ENCODE measurements at places on chromosomes 7 and 10. TPM values are rescaled to one million over a fixed set of nuclear protein-coding genes. Genes with fewer than 3 reads are reported as not detected.

The CPA4 gene
- 28.2 TPM for total RNA-seq

The THSD7A gene
- under 0.01 TPM for total RNA-seq

The LRRD1 gene
- 0.29 TPM for total RNA-seq

The ZNF365 gene
- 9.1 TPM for total RNA-seq

The LEP gene
- total RNA-seq = 0.36 TPM

The KCP gene
- total RNA-seq = 1.1 TPM

The MBL2 gene
- under 0.01 TPM for total RNA-seq

The C1QL3 gene
- not detected for total RNA-seq

The SAP25 gene
- total RNA-seq = not detected

The NEUROD6 gene
- not detected for total RNA-seq

The SGCE gene
- 59.8 TPM for total RNA-seq

The GDF2 gene
- total RNA-seq = not detected

The CALML5 gene
- total RNA-seq = not detected

The ZNF488 gene
- total RNA-seq = 0.29 TPM

The KIAA1549 gene
- 3.3 TPM for total RNA-seq

The CTTNBP2 gene
- 2.9 TPM for total RNA-seq

The PALS2 gene
- 53.3 TPM for total RNA-seq

The MOGAT3 gene
- not detected for total RNA-seq

The SDK1 gene
- under 0.01 TPM for total RNA-seq

The CHRM2 gene
- total RNA-seq = 1.2 TPM

The RPS24 gene
- total RNA-seq = 1,685 TPM

Data from osteoblast (primary cell).